KG1 (cell line): ENCODE measurements at places on chromosomes 16 and 17.

DNA sequence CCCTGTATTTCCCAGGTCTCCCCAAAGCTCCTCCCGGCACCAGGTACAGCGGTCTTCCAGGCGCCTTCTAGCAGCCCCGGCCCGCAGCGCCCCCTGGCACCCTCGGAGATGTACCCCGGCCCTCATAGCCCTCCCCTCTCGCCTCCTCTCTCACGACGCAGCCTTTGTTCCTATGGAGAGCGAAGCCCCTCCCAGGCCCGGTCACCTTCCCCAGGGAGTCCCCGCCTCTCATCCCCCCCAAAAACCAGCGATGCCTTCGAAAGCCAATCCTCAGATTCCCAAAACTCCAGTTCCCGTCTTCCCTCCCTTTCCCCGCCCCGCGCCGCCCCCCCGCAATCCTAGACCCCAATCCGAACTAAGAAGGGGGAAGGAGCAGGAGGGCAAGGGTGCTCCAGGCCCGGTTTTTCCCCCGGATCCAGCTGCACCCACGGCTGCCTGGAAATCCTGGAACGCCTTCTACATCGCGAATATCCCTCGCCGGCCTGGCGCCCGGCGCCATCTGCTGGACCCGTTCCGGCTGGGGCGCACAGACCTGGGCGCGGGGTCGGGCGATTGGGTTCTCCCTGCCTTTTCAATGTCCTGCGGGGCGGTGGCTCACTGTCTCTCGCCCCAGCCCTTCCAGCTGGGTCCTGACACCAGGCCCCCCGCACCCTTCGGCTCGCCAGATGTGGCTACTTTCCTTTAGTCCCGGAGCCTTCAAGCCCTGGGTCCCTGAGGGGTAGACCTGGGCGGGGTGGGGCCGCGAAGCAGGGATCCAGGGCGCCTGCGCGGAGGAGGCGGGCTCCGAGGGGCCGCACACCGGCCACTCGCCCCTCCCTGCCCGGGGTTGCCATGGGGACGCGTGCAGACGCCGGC lies at the start of gene DNAH2:
TSS of gene DNAH2 (plus strand) at position 844 of the 855 bp plus-strand sequence. CDS start 1,991 bp downstream, outside the sequence.
- no peak for DNase-seq

GRCh38 chr16:56318827-56319140 lies 106.6 kb downstream of the AMFR start:
- DNase-seq, result no peak

DNA sequence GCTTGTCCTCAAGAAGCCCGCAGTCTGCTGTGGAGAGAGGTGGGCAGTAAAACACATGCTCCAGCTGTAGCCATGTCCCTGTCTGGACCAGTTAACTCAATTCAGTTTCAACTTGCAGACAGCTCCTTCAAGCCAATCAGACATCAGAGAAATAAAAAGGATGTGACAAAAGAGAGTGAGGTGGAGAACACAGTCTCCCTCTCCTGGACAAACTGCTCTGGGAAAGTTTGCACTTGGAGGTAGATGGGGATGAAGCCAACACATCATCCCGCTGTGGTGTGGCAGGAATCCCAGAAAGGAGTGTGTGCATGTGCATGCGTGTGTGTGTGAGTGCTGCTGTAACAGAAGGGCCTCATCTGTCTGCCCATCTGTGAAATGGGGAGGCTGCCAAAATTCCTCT lies 358.6 kb upstream of the ASIC2 start:
- no peak for DNase-seq

- no peak for DNase-seq
These were observed 1.6 kb upstream of the HSD3B7 start for GRCh38 chr16:30983289-30983889.

DNA sequence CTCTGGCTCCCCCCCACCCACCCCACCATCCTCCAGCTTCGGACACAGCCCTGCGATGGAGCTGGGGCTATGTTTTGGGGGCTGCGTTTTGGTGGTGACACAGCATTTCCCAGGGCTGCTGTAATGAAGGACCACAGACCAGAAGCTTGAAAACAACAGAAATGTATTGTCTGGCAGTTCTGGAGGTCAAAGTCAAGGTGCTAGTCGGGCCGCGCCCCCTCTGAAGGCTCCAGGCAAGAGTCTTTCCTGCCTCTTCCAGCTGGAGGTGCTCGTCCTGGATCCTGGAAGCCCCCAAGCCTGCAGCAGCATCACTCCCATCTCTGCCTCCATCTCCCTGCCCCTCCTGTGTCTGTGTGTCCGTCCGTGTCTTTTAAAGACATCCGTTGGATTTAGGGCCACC lies 50.8 kb downstream of the TBC1D16 start:
- no peak for DNase-seq

DNA sequence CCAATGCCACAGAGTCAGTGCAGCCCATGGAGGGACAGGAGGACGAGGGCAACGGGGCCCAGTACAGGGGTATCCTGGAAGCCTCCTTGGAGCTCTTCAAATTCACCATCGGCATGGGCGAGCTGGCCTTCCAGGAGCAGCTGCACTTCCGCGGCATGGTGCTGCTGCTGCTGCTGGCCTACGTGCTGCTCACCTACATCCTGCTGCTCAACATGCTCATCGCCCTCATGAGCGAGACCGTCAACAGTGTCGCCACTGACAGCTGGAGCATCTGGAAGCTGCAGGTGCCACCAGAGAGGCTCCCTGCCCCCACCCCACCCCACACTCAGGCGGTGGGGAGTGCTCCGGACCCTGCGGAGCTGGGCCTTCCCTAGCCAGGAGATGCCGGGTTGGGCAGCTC lies 16.6 kb downstream of the TRPV2 start:
- no peak for DNase-seq

DNA sequence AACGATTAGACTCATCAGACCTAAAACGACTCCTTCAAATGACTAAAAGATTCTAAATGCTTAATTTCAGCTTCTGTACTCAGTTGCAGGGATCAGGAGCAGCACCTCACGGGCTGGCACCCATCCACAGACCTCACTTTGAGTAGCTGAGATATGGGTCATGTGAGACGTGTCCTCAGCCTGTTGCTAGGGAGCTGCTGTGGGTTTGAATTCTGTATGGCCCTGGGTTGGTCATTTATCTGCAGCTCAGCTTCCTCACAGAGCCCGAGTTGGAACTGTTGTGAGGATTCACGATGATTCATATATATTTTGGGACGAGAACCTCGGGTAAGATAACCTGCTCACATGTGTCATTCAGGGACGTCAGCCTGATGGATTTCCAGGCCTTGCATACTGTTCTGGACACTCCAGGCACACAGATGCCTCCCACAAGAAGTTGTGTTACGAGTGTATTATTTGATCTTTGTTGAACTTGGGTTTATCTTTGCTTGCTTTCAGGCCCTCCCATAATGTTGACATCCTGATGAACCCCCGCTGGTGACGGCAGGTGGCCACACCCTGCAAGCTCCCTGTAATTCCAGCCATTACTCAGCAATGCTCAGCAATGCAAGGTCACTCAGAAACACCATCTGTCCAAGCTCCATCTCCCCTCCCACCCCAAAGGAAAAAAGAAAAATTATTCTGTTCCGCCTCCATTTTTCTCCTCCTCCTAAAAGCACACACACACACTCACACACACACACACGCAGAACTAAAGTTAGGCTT lies 137.6 kb downstream of the RBFOX3 start:
- DNase-seq, result no peak

GRCh38 chr17:42618442-42619150 lies 9.1 kb downstream of the TUBG1 start:
- no peak for DNase-seq

DNA sequence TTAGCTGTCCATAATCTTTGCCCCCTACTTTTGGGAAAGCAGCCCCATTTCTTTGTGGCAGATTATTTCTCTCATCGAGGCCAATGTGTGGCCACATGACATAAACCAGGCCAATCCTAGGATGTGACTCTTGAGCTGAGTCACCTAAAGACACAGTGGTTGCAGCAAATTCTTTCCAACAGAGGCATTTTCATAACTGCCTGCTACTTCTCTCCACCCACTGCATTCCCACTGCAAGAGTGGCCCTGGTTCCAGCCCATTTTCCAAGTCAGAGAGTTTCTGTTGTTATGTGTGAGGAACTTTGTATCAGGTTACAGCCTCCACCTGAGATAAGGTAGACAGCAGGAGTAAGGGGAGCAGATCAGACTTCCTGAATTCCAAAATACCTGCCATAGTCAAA lies 195.2 kb downstream of the RGS9 start:
- DNase-seq, result no peak

GRCh38 chr16:11316331-11317015 lies 28.8 kb upstream of the RMI2 start:
- DNase-seq, result no peak

DNA sequence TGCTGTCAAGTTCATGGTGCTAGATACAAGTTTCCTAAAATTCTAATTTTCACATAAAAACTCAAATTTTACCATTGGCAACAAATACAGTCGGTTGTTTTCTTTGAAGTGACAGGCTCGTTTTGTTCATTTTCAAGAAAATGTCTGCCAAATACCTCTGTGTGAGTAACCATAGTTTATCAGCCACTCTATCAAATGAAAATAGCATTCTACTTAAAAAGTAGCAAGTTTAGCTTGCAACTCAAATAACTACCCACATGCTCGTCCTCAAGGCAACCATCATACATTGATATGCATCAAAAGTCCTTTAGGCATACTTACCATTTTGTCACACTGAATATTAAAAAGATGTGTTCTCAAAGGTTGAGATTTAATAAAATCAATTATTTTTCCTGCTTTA lies 11.7 kb downstream of the MYH10 start:
- DNase-seq, result no peak

GRCh38 chr16:27237219-27238015 lies 31.2 kb downstream of the NSMCE1 start:
- peak; percentile 90 for DNase-seq

DNA sequence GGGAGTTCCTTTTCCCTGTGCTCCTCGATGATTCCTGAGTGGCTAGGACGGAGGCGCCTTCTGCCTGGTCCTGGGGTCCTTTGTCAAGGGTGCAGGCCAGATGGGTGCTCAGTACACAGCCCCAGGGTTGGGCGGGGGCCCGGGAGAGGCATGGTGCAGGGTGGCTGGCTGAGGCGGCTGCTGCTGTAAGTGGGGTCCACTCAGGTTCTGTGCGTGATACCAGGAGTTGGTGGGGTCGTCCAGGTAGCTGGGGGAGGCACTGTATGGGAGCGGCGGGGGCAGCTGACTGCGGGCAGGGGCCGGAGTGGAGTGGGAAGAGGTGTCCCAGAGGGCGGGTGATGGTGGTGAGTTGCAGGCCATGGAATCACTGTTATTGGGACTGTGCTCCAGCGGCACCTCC lies 3.6 kb downstream of the DLX3 start:
- DNase-seq, result no peak

- peak; percentile 23 for DNase-seq
These were observed 946 bp downstream of the OSGIN1 start for GRCh38 chr16:83953796-83954576.

GRCh38 chr16:27719106-27719445 lies 169.1 kb downstream of the KATNIP start:
- DNase-seq, result no peak

DNA sequence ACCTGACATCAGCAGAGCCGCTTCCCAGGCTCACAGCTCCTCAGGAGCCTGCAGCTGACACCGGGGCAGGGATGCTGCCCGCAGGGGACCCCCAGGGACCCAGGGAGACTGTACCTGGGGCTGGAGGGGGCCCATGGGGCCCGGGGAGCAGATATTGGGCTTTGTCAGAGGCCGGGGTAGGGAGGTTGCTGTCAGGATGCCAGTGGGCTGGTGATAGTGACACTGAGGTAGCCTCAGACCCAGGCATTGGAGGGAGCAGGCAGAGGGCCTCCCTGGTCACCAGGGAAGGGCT lies 15.1 kb downstream of the GSE1 start:
- DNase-seq, result no peak

DNA sequence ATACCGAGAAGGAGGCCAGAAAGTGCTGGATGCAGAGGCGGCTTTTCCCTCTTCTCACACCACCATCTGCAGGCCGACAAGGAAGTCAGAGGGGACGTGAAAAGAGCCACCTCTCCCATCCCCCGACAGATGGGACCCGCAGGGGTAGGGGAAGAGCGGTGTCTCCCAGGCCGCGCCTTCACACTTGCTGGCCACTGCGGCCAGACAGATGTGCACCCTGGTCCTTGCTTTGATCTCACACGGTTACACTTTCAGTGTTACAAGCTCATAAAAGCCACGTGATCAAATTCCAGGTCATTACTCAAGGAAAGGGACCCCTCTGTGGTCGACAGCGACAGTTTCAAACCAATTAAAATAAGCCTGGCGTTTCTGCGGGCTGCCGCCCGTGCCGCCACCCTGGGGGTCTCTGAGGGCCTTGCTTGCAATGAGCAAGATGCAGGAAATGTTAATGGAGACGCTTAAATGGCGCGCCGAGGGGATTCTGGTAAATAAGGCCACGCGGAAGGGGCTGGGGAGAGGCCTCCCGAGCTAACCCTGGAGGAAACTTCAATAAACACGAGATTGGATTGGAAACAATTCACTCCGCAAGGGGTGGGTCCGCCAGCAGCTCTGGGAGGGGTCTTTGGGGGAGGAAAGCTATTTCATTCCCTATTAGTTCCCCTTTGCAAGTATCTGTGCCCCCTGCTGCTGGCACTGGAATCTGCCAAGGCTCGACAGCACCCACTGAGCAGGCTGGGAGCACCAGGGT lies 240.9 kb downstream of the ENGASE start:
- DNase-seq, result no peak

DNA sequence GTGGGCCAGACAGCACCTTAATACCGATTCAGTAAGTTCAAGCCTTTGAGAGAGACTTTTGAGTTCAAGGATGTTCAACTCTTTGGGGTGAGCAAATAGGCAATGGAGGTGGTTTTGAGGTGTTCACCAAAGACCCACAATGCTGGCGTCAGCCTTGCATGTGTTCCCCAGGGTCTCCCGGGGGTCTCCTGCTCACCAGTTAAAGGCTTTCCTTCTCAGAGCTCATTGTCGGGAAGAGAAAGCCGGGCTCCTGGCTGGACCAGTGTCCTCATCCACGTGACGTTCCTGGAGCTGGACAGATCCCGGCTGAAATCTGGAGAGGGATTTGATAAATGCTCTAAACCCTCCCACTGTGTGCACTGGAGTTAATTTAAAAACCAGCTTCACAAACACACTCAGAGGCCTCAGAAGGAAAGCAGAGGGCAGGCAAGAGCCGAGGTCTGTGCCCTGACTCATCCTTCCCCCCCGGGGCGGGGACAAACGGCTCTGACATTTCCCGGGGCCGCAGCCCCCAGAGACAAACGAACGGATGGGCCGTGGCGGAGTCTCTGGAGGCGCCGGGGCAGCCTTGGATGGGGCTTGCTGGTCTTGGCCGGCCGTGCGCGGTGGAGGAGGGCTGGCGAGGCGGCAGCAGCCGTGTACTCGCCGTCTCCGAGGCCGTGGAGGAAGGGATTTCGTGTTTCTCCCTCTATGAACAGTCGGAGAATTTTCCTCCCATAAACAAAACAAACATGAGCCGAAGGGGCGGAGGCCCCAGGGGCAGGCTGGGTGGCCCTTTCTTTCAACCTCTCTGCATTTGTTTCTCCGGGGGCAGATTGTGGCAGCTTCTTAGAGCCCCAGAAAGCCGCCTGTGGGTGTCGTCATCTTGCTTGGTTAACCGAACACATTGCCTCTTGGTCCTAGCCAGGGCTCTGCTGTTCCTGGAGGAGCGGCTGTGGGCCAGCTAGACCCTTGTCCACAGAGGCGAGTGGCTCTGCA lies 94.2 kb downstream of the NTN1 start:
- DNase-seq, result no peak
